Effector memory CD8-positive, alpha-beta T cell (primary cell): ENCODE measurements at places on chromosomes 4 and X.

- DNase-seq = peak; percentile 37
Observed at GRCh38 chrX:65528705-65529340, 5.8 kb downstream of the LAS1L start.

GRCh38 chr4:143514169-143514495 is 630 bp downstream of the SMARCA5 start:
- no peak for DNase-seq

GRCh38 chrX:24259544-24260240 is 54.2 kb downstream of the SUPT20HL2 start:
- no peak for DNase-seq

- DNase-seq = no peak
Observed at GRCh38 chrX:116232833-116233232, 62.3 kb downstream of the AGTR2 start.

DNA sequence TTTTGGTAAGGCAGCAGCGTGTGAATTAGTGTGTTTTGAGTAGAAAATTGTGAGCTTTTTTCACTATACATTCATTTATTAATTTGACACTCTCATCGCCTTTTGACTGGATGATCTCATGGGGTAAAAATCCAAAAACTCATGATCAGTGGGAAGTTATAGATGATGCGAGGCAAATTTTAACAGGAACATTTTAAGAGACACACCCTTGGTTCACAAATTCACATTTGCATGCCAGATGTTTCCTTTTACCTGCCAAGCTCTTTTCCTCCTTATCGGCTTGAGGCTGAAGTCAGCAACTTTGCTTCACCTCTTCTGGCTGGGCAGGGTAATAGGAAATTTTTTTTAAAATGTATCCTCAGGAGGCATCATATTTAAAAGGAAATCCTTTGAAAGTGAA is 318.0 kb upstream of the HS3ST1 start:
- DNase-seq = no peak

DNA sequence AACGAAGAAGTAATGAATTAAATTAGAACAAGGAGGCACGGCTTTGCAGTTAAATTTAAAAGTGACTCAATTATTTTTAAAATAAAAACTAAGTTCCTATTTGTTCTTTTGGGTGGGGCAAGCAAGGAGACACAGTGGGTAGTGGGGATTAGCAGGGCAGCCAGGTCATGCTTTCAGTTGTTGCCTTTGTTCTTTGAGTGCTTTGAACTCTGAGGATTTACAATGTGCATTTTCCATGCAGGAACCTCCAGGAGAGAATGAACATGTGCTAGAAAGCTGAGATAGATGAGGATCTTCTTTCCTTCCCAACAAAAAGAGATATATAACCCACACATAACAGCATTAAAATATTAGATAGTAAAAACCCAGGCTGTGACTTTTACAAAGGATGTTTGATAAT is 420.4 kb upstream of the CTSO start:
- no peak for DNase-seq

DNA sequence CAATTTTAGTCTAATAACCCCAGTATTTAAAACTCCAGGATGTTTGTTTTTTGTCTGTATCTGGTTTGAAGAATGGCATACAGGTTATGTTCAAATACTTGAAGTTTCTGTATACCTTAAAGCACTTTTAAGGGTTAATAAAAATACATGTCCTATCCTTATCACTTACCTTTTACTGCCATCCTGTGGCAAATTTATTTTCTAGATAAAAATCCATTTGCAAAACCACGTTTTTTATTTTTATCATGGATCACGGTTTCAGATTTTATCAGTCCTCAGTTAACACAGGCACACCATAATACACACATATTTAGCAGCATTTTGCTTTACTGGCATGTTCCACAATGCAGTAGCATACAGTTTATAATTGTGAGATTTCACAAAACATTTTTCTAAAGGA is 113.3 kb upstream of the H2AZ1 start:
- no peak for DNase-seq

DNA sequence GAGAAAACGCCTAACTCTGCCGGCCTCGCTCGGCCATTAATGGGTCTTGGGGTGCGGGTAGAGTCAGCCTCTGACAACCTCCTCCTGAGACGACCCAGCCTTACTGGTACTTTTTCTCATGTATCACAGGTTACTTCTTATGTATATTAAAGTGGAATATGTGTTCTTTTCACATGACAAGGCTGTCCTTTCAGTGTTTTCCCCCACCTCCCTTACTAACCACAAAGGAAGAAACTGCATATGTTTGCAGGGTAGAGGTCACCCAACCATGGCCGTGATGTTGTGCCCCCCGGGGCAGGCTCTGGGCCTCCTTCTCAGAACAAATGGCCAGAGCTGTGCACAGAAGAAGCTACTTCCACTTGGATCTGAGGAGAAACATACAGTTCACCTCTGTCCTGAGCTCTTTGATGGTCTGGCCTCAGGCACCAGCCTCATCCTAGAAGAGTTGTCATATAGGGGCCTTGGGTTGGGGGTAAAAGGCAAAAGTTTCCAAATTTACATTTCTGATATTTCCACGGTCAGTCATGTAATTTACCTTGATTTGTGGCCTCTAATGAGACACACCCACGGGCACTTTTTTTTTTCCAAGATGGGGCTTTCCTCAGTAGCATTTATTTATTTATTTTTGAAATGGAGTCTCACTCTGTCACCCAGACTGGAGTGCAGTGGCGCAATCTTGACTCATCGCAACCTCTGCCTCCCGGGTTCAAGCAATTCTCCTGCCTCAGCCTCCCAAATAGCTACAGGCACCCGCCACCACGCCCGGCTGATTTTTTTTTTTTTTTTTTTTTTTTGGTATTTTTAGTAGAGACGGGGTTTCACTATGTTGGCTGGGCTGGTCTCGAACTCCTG is 1.9 kb downstream of the SOWAHD start:
- DNase-seq = no peak

DNA sequence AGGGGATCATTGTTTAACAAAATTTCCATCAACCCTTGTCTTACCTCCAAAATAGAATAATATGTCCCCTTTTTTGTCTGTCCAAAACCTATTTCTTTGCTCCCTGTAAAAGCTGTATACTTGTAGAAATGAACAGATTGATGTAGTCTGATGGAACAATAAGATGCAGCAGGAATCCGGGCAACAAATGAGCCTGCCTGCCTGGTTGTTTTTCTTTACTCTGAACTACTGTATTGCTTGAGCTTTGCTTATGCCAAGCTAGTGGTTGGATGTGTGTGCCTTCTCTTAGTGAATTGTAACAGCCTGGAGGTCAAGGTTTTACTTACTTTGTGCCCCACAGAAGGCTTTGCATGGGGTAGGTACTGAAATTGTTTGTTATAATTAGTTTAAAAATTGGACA is 116.2 kb upstream of the TLL1 start:
- no peak for DNase-seq

DNA sequence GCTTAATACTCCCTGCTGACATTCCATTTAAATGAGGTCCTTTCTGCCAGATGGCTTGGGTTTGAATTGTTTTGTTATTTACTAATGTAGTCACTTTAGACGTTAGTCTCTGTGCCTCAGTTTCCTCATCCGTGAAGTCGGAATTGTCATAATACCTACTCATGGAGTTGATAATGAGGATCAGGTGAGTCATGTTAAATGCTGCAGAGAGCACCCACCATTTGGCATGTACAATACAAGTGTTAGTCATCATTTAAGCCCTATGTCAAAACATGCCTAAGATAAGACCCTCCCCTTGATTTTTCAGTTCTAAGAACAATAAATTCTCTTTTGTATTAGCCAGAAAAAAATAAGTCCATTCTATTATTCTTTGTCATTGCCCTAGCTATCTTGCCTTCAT is 534.8 kb upstream of the HTR2C start:
- DNase-seq = no peak

DNA sequence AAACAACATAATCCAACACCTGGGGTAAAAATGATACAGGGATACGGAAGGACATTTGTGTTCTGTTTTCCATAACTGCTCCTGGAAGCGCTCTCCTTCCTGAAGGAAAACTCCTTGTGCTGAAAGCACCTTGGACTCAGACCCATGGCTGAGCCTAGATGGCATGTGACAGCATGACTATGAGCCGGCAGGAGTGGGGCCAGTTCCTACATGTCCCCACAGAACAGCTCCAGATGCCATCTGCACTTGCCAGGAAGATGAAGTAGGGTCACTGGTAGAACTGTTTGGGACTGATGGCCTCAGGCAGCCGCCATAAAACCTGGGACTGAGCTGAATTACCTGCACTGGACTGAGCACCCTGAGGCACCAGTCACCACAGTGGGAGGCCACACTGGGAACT is 56.0 kb upstream of the BCLAF3 start:
- no peak for DNase-seq

GRCh38 chrX:109294097-109294814 is 187.6 kb downstream of the GUCY2F start:
- no peak for DNase-seq

- no peak for DNase-seq
Observed at GRCh38 chrX:120839491-120839890, 36.2 kb downstream of the CT47B1 start.

DNA sequence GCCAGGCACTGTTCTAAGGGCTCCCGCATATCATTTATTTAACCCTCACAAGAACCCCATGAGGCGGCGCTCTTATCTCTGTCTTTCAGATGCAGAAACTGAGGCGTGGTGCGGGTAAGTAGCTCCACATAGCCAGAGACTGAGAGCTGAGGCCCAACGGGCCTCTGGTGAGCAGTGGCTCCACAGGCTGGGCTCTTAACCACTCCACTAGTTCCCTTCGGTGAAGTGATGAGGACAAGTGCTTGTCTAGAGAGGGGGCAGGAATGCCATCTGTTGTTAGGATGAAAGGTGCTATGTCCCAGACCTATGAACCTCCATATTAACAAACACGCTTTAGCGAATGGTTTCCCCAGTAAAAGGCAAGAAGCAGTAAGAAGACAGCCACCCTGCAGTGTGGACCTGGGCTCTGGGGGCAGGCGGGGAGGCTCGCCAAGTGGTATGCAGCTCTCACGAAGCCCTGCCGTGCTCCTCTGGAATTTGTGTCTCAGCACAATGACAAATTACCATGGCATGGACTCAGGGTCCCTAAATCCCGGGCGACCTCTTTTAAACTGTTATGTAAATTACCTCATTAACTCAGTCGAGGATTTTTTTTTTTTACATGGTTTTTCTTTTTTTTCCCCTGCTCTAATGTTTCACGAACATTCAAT is 20.9 kb upstream of the S100G start:
- no peak for DNase-seq

DNA sequence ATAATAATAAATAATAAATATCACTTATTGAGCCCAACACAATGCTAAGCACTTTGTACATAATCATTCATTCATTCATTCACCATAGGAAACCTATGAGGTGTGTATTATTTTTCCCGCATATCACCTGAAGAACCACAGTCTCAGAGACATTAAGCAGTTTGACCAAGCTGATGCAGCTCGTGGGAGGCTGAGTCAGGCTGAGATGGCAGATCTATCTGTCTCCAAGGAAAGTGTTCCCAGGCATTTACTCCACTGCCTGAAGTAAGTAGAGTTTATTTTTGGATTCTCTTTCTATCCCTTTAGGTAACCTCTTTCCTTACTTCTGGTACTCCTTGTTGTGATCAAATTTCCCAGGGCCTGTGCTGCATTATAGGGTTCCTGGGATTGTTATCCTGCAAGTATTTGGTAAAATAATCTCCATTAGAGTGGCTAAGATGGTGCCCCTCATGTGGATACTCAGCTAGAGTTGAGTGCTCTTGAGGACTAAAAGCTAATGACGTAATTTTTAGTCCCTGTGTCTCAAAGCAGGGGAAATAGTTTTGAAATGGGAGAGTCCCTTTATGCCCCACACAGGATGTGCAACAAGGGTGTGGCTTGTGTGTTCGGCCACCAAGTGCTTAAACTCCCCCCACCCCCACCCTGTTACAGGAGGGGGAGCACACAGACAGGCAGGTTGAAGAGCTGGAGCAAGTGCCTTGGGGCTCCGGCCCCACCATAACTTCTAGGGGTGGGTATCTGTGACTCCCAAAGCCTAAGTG is 467.0 kb downstream of the STIM2 start:
- DNase-seq = no peak

GRCh38 chr4:64146030-64146429 is 263.2 kb downstream of the TECRL start:
- DNase-seq = no peak

GRCh38 chrX:124530803-124531202 is 184.4 kb downstream of the SH2D1A start:
- DNase-seq = no peak

DNA sequence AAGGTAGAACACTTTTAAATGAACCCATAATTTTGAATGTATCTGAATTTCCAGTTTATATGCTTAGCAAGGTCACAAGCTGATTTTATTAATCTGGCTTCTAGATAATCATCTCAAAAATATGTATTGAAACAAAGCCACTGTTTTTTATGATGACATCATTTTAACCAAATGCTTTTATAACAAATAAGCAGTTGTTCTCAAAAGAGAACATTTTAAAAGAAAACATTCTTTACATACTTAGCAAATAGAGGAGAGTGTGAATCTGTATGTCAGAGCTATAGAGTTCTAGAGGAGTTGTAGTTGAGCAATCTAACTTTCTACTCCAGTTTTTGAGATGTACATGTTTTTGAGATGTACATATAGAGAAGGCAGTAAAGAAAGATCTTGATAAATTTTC is 42.5 kb downstream of the LAMP2 start:
- no peak for DNase-seq

GRCh38 chrX:71870208-71871098 is 40.2 kb upstream of the NHSL2 start:
- no peak for DNase-seq
